CD4-positive, alpha-beta memory T cell (primary cell): ENCODE measurements at places on chromosomes 4 and X.

DNA sequence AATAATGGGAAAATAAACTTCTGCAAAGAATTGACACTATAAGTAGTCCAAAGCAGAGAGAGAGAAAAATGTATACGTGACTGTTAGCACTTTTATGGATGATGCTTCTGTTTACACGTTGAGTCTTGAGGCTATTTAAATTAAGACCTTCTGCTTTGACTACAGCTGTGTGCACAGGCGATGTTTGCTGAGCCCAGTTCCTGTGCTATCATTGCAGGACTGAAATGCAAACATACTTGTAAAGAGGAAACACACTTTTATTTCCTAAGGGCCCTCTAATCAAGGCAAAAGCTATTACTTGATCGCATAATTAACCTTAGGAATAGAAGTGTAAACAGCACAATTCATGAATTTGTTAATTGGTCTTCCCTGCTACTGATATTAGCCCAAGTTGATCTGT lies 226.9 kb downstream of the FBXW7 start:
- DNase-seq: no peak

DNA sequence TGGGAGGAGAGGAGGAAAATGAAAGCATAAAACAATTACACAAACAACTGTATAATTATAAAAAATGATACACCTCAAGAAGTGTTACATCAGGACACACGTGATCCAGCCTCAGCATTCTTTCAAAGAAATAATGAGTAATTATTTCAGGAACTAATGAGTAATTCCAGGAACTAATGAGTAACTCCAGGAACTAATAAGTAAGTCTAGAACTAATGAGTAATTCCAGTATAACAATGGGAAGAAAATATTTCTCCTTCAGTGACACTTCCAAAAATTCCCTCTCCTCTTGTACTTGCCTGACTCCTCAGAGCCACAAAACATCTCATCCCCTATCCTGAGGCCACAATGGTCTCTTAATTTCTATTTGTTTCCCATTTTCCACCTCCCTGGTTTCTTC lies 63.5 kb upstream of the COL25A1 start:
- no peak for DNase-seq

GRCh38 chr4:82787342-82787741 lies 11.3 kb downstream of the SCD5 start:
- no peak for DNase-seq

GRCh38 chr4:153512952-153513500 lies 46.9 kb downstream of the TMEM131L start:
- DNase-seq: no peak

GRCh38 chr4:169114341-169114974 lies 104.4 kb upstream of the CBR4 start:
- no peak for DNase-seq

GRCh38 chrX:7996414-7996813 lies 69.2 kb upstream of the PNPLA4 start:
- peak; percentile 26 for DNase-seq

- no peak for DNase-seq
Observed at GRCh38 chr4:98170035-98170434, 26.8 kb upstream of the STPG2 start.

GRCh38 chr4:180860089-180860720 lies 1383.0 kb upstream of the TENM3 start:
- DNase-seq: no peak

- no peak for DNase-seq
Observed at GRCh38 chr4:176286728-176287127, 17.7 kb upstream of the ASB5 start.

DNA sequence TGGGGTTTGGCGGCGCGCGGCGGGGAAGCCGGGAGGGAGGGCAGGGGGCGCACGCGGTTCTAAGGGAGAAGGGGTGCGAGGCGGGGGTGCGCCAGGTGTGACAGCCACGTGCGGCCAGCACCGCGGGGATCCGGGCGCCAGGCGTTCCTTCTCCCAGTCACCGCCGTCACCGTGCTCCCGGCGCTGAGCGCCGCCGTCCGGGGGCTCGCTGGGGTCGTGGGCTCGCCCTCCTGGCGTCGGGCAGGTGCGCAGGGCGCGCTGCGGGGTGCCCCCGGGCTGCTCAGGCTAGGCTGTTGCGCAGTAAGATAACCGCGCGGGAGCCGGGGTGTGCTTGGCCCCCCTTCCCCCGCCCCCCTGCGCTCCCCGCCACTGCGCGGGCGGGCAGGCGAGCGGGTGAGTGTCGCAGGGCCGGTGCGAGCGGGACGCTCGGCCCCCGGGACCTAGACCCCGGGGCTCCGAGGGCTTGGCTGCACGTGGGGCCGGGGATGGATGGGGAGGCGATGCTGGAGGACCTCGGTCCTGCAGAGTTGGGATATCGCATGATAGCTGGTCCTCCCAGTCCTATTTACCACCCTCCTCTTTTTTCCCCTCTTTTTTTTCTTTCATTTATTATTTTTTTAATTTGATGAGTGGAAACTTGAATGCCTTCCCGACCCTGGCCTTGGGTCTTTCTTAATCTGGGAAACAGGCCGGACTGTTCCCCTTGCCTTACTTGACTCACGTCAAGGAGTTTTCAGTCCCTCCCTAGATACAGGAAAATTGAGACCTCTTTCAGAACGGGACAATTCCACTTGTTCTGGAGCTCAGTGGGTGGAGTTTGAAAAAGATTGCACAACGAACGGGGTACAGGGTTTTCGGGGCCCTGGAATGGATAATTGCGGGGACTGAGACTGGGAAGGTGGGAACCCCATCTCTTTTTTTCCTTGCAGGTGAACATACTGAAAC lies 797 bp downstream of the TXLNG start:
- peak; percentile 58 for DNase-seq

GRCh38 chr4:182975806-182976205 lies 58.6 kb upstream of the DCTD start:
- DNase-seq: no peak

- no peak for DNase-seq
Observed at GRCh38 chr4:3388471-3389232, 53.1 kb upstream of the HGFAC start.

DNA sequence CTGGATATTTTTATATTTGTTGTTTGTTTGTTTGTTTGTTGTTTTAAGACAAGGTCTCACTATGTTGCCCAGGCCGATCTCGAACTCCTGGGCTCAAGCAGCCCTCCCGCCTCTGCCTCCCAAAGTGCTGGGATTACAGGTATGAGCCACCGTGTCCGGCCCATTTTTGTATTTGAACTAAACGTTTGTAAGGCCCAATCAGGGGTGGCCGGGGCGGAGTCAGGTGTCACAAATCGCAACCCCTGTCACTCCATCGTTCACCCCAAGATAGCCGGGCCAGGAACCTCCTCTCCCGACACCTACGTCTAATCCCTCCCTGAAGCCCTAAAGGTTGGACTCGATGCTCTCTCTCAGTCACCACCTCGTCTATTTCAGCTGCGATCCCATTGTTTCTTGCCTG lies 722 bp upstream of the EFHC2 start:
- DNase-seq: peak; percentile 72

GRCh38 chr4:77699731-77700210 lies 94.2 kb downstream of the CXCL13 start:
- no peak for DNase-seq

GRCh38 chr4:88738180-88738579 lies 40.6 kb upstream of the NAP1L5 start:
- DNase-seq: no peak

DNA sequence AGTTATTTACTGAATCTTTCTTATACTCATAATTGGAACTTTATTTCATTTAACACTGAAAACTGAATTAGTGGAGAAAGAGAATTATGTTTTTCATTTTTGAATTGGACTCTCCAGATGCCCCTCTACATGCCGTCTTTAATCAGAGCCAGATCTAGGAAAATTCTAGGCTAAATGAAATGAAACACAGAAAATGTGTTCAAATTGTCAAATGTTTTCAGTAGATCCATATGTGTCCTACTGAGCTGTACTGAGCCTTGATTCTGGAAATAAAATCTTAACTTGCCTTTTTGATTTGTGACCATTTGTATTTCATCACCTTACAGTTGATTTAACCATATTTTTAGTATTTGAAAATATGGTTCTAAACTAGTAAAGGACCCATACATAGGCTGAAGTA lies 64.0 kb upstream of the GK2 start:
- no peak for DNase-seq

GRCh38 chrX:22135994-22136684 lies 104.0 kb downstream of the PHEX start:
- DNase-seq: peak; percentile 51

DNA sequence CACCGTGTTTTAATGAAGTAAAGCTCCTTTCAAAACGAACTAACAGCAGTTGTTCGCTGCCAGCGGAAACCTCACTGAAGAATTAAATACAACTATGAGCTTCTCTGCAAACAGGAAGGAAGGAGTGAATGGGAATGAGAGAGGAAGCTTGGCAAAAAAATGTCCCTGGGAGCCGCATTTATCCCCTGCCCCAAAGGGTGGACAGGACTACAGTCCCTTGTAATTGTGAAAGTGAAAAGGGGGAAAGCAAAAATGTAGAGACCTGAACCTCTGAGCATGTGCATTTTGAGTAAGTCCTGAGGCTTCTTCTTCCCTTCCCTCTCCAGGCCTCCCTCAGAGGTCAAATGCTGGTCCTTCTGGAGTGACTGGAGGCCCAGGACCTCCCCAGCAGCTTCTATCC lies 53.8 kb upstream of the BMP2K start:
- DNase-seq: no peak

- DNase-seq: no peak
Observed at GRCh38 chr4:41660352-41660751, 88.2 kb downstream of the PHOX2B start.

DNA sequence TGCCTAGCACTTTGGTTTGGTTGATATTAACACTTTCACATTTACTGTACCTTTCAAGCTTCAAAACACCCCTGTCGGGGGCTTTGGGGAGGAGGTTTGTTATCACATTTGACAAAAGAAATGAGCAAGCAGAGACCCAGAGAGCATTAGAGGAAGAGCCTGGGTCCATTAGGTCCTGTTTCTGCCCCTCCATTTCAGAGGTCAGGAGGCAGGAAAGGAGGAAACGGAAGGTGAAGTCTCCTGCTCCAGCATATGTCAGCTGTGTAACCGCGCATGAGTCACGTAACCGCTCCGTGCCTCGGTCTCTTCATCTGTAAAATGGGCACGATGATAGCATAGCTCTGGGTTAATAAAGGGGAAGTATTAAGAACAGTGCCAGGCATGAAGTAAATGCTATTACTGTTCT lies 201.9 kb upstream of the BCOR start:
- DNase-seq: no peak

DNA sequence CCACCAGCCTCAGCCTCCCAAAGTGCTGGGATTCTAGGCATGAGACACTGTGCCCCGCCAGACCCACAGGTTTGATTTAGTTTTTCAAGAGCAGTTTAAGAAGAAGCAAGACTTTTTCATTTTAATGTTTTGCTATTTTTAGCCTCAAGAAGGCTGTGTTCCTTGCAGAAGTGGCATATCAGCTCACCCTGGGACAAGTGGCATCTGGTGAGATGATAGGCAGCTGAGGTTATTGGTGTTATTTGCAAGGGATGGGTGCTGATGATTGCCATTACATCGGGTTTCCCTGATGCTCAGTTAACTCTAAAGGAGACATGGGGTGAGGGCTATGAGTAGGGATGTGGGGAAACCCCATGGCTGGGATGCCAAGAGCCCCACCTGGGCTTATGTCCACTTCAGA lies 120.4 kb downstream of the MXRA5 start:
- no peak for DNase-seq

DNA sequence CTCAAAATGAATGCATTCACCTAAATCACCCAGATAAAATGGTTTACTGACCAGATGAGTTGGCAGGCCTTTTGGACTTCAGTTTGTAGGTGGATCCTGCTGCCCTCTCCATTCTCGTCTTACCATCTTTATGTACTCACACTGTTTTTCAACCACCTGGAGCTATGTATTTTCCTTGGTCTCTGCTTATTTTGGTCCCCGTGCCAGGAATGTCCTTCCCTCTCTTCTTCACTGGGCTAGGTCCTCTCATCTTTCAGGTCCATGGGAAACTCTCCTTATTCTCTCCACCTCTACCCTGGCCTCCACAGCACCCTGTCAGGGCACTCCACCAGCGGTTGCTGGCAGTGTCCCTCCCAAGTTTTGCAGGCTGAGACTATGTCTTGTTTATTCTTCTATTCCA lies 2.6 kb downstream of the GPRIN3 start:
- DNase-seq: no peak

DNA sequence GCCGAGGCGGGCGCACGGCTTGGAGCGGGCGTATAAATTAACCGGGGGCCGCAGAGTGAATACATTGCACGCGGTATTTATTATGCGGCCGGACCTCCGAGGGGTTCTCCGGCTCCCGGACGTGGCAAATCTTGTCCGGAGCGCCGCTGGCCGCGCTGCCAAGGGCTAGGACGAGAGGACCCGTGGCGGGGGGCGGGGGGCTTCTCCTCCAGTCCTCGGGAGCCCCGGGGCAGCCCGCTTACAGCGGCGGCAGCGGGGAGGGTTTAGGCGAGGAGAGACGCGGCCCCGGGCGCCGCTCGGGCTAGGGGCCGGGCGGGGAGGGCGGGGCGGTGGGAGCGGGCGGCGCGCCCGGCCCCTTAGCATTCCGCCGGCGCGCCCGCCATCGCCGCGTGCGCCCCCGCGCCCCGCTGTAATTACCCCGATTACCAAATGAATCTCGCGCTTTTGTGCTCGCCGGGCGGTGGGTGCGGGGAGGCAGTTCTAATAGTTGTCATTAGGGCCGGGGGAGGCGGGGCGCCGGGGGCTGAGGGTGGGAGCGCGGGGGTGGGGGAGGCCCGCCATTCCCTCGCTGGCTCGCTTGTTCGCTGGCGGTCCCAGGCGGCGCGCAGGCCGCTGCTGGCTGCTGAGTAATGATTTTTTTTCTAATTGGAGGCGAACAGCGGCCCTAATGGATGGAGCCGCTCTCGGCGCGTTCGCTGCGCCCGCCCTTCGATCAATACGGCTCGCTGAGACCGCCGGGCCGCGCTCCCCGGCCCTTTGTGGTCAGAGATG lies 276.6 kb downstream of the BCOR start:
- DNase-seq: no peak

DNA sequence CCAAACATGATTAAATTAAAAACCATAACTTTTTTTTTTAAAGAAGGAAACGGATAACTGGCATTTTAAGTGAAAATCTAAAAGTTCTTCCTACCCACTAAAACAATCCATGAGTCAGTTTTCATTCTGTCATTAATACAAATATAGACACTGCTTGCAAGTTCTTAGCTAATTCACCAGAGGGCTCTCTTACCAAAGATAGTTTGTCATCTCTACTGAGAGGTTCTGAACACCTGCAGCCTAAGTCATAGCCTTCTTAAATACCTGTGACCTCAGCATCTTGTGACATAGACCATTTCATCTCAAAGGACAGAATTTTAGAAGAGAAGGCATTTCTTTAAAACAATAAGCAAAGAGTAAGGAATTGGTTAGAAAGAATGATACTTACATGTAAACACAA lies 65.3 kb upstream of the FAM120C start:
- DNase-seq: peak; percentile 1

DNA sequence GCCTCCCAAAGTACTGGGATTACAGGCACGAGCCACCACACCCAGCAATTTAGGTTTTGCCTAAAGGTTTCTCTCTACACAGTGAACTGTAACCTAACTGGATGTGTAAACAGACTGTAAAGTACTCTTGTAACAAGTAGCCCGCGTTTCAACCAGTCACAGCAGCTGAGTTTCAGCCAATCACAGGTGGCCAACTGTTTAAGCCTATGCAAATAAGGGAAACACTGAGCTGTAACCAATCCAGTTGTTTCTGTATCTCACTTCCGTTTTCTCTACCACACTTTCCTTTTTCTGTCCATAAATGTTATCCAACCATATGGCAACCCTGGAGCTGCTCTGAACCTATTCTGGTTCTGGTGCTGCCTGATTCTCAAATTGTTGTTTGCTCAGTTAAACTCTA lies 59.9 kb downstream of the DIPK2B start:
- DNase-seq: no peak

GRCh38 chr4:130393642-130394041 lies 1297.7 kb downstream of the C4orf33 start:
- no peak for DNase-seq

GRCh38 chr4:107519053-107519452 lies 201.0 kb downstream of the PAPSS1 start:
- no peak for DNase-seq
